ENCODE measurements at places on chromosomes 4 and X. TPM values are rescaled to one million over a fixed set of nuclear protein-coding genes. Genes with fewer than 3 reads are reported as not detected.

GAGE1 gene
- total RNA-seq: not detected

DNA sequence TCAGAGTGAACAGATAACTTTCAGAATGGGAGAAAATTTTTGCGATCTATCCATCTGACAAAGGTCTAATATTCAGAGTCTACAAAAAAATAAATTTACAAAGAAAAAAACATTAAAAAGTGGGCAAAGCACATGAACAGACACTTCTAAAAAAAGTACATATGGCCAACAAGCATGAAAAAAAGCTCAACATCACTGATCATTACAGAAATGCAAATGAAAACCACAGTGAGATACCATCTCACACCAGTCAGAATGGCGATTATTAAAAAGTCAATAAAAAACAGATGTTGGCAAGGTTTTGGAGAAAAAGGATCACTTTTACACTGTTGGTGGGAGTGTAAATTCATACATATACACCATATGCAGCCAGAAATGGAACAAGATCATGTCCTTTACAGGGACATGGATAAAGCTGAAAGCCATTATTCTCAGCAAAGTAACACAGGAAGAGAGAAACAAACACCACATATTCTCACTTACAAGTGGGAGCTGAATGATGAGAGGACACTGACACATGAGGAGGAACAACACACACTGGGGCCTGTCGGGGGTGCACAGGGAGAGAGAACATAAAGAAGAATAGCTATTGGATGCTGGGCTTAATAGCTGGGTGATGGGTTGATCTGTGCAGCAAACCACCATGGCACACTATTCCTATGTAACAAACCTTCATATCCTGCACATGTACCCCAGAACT lies 41.6 kb upstream of the ITM2A start:
- no peak for DNase-seq

GRCh38 chr4:158213466-158213865 lies 3.2 kb downstream of the TMEM144 start:
- DNase-seq: no peak

- DNase-seq: no peak
These were observed 3.4 kb upstream of the GK start for GRCh38 chrX:30649859-30650258.

- DNase-seq: no peak
These were observed 18.9 kb downstream of the TIFA start for GRCh38 chr4:112266823-112267222.

HAUS3 gene
- 10.0 TPM for total RNA-seq

DNA sequence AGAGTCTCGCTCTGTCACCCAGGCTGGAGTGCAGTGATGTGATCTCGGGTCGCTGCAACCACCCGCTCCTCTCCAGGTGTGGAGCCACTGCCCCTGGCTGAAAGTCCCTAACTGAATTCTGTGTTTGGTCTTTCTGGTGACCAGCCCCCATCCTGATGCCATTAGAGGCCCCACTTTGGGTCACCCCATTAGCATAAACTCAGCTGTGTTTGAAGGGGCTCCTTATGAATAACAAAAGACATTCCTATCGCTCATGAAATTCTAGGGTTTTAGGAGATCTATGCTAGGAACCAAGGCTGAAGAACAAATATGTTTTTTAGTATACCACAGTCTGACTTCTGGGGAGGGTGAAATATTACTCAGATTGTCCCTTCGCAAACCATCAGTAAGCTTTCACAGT lies 652.9 kb downstream of the ADGRL3 start:
- no peak for DNase-seq

DNA sequence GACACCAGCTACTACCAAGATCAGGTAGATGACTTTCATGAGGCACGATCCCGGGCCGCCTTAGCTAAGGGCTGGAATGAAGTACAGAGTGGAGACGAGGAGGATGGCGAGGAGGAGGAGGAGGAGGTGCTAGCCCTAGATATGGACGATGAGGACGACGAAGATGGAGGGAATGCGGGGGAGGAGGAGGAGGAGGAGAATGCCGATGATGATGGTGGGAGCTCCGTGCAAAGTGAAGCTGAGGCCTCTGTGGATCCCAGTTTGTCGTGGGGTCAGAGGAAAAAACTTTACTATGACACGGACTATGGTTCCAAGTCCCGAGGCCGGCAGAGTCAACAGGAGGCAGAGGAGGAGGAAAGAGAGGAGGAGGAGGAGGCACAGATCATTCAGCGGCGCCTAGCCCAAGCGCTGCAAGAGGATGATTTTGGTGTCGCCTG lies 481 bp downstream of the UTP3 start:
- no peak for DNase-seq

DNA sequence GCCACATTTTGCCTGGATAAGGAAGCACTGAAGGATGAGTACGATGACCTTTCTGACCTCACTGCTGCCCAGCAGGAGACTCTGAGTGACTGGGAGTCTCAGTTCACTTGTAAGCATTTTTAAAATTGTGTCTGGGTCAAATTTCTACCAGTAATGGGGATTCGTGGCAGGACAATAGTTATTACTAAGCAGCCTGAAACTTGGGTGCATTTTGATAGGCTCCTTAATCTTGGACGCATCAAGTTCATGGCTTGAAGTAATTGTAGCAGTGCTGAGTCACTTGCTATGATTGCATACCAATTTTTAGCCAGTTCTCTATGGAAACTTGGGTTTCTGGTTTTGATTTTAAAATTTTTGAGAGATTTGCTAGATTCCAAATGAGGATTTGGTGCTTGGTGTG lies 4.3 kb downstream of the PGRMC1 start:
- no peak for DNase-seq

S100G gene
- total RNA-seq: not detected

- DNase-seq: no peak
These were observed 78.3 kb upstream of the ATXN3L start for GRCh38 chrX:13397878-13398818.

RGN gene
- total RNA-seq: 0.33 TPM

All from chondrocyte (in vitro differentiated cells).